ENCODE measurements at places on chromosomes 5 and 9. TPM values are rescaled to one million over a fixed set of nuclear protein-coding genes. Genes with fewer than 3 reads are reported as not detected.

The ANKRD34B gene
- total RNA-seq: not detected

The NCS1 gene
- 10.7 TPM for total RNA-seq

The FAT2 gene
- total RNA-seq: under 0.01 TPM

The TRIM36 gene
- total RNA-seq: 3.7 TPM

DNA sequence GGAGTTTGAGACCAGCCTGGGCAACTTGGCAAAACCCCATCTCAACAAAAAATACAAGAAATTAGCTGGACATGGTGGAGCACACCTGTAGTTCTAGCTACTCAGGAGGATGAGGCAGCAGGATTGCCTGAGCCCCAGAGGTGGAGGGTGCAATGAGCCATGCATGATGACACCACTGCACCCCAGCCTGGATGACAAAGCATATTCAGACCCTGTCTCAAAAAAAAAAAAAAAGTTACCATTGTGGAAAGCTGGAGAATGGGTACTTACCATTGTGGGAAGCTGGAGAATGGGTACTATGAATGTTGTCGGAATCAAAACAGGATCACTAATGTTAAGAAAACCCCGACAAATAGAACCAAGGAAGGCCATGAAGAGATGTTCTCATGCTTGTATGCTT, 25.7 kb downstream of the HINT1 start:
- DNase-seq: no peak

DNA sequence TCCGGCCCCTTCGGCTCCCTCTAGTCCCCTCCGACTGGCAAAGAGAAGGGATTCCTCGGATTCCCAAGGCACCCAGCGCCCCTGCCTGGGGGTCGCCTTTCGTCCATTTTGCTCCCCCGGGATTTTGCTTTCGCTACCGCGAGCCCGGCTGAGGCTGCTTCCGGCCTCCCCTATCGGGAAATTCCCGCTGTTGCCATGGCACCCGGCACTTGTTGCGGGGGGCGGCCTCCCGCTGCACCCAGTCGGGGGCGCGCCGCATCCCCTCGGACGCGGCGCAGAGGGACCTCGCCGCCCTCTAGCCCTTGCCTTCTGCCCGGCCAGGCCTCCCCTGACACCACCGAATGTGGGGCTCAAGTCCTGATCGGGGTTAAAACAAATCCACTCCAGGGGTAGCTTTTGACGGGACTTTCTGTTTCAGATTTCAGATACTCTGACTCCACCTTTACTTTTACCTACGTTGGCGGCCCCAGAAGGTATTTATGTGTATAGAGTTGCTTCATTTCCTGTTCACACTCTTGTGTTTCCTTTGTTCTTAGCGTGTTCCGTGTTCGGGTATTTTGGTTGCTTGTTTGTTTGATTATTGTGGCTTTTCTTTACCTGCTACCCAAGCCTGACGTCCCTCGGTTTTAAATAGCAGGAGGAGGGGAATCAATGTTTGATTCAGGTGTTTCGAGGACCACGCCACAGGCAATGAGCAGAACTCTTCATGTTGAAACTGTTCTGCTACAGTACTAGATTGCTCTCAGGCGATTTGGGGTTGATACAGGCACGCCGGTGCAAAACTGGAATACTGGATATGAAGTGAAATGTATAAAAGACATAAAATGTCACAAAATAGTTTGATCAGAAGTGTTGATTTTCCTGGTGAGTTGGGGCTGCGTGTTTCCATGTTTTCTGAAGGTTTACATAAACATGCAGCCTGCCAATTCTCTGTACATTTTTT, 1.5 kb downstream of the PARP8 start:
- peak; percentile 27 for DNase-seq

- peak; percentile 57 for DNase-seq
Measured at GRCh38 chr9:36572515-36573418, at the start of gene MELK. Gene MELK (plus strand): TSS chr9:36572895. CDS start chr9:36581682, 8,787 bp downstream.

DNA sequence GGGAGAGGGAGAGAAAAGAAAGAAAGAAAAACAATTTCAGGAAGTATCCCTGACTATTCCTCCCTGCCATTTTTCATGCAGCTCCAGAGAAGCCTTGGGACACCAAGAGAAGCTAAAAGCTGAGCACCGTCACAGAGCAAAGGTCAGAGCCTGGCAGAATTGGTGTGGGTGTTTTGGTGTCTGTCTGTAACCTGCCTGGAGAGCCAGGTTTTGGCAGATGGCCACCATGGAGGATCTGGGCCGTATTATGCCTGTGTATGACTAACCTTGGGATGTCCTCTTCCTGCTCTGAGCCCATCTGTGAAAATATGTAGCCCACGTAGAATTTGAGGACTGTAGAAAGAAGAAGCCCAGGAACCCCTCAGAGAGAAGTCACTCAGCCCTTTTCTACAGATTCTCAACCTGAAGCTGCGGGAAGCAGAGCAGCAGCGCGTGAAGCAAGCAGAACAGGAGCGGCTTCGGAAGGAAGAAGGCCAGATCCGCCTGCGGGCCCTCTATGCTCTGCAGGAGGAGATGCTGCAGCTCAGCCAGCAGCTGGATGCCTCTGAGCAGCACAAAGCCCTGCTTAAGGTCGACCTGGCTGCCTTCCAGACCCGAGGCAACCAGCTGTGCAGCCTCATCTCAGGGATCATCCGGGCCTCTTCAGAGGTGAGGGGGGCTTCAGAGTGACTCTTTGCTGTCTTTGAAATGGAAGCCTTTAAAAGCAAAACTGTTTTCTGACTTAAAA, 18.8 kb downstream of the GLE1 start:
- no peak for DNase-seq

DNA sequence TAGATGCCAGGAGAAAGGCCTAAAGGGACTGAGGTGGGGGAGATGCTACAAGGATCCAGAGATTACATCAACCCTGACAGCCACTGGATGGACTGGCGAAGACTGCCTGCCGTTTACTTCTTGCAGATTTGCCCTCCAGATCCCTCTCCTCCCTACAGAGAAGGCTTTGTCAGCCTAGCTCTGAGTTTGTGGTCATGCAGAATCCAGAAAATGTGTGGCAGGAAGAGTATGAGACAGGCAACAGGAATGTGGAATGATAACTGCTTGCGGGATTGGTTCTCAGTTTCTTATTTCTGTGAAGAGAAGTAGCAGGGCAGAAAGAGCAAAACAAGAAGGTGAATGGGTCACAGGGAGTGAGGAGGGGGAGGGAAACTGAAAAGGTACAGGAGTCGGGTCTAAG, 129.6 kb downstream of the TLE1 start:
- no peak for DNase-seq

GRCh38 chr9:72772661-72773060, 180.2 kb downstream of the ALDH1A1 start:
- DNase-seq: no peak

- DNase-seq: no peak
Measured at GRCh38 chr5:59259237-59259636, 634.3 kb downstream of the PDE4D start.

GRCh38 chr5:912280-913091, 19.8 kb downstream of the TRIP13 start:
- no peak for DNase-seq

GRCh38 chr5:157100140-157100679, 8.6 kb downstream of the HAVCR2 start:
- no peak for DNase-seq

DNA sequence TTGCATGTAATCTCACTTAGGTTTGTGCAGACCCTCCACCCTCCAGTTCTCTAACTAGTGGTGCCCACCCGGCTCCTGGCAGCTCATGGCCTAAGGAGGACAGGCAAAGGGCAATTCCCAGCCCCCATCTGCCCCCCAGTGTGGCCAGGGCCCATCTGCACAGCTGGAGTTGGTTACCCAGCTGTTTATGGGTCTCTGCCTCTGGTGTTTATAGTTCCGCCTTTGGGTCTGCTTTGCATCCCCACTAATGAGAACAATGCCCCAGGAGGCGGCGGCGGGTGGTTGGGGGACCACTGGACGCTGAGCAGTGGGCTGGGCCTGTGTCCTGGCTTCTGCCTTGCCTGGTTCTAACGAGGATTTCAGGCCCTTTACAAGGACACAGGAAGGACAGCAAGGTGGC, 62.4 kb downstream of the NDST1 start:
- DNase-seq: no peak

- no peak for DNase-seq
Measured at GRCh38 chr9:4148231-4148561, 151.7 kb downstream of the GLIS3 start.

Measured in tibial nerve (tissue), 4 donors.